ENCODE measurements at places on chromosomes 3 and 15.

- no peak for DNase-seq
Measured at GRCh38 chr3:480070-480469, 283.5 kb downstream of the CHL1 start.

- DNase-seq: no peak
Measured at GRCh38 chr3:161800985-161801559, 304.5 kb downstream of the OTOL1 start.

DNA sequence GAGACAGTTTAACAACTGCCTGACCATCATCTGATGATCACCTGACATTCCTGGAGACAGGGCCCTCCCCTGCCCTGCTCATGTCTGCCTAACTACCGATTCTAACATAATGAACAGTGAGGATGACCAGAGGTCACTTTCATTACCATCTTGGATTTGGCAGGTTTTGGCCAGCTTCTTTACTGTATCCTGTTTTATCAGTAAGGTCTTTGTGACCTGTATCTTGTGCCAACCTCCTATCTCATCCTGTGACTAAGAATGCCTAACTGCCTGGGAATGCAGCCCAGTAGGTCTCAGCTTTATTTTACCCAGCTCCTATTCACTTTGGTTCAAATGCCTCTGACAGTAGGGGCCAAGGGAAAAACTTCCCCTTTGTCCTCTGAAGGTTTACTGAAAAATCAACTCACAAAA, 40.2 kb downstream of the METTL6 start:
- no peak for DNase-seq

DNA sequence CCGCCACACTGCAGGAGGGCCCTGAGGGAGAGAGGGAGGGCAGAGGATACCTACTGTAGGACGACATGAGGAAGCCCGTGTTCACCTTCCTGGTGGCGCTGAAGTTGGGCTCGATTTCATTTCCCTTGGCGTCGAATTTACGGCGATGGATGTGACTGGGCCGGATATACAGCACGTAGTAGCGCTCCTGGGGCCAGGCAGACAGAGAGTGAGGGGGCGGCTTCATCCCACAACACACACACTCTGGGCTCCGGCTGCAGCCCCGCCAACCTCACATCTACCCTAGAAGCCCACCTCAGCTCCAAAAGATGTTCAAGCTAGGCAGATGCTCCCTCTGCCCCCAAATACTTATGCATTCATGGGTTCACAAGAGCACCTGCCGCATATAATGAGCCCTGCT, 4.5 kb downstream of the ARPIN start:
- no peak for DNase-seq

GRCh38 chr3:188516515-188516914, 362.6 kb downstream of the LPP start:
- no peak for DNase-seq

DNA sequence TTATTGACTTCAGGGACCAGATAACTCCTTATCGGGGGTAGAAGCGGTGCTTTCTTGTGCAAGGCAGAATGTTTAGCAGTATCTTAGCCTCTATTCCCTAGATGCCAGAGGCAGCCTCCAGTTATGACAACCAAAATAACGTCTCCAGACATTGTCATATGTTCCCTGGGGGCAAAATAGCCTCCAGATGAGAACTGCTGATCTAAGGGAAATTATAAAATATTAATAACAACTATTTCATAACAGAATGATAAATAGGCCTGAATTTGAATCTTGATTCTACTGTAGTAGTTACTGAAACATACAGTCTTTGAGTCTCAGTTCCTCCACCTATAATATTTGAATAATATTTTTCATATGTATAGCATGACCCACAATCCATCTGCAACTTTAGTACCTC, 1431.3 kb downstream of the ZPLD1 start:
- no peak for DNase-seq

- no peak for DNase-seq
Measured at GRCh38 chr15:77823736-77824135, 191.0 kb upstream of the LINGO1 start.
